ENCODE measurements at places on chromosomes 3 and 15.

- DNase-seq = peak; percentile 98
Measured at GRCh38 chr3:66998113-66998903, at the start of gene KBTBD8. KBTBD8 (plus strand) TSS chr3:66998307; CDS start chr3:66998356, 49 bp downstream.

GRCh38 chr15:25052191-25052999 lies 97.6 kb downstream of the SNRPN start:
- DNase-seq = no peak

DNA sequence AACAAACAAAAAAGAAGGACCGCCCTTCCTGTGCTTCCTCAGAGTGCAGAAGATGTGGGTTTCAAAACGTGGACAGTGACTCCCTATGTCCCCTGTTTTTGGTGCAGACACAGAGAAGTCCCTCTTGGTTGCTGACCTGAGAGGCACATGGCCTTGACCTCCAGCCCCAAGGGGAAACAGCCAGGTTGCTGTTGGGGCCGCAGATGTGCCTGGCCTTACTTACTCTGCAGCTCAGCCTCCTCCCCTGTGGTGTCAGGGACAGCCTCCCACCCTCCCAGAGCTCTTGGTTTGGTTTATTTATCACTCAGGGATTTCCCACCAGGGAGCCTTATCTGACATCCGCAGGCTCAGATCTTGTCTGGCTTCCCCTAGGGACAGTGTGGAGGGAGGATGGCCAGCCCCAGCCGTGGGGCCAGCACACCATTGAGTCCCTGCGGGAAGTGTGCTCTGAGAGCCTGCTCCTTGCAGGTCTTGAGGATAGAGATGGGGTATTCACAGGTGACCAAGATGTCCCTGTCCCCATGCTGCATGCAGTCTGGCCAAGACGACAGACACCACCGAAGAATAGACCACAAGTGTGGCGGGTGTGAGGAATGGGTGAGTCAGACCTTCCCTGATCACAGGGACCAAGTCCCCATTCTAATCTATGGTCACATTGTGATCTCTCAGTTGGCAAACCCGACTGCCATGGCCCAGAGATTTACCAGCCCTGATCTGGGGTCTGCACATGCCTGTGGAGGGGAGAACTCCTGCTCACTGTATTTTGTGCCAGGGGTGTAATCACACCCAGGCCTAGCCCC lies 134.3 kb upstream of the ABHD17C start:
- no peak for DNase-seq

- no peak for DNase-seq
Measured at GRCh38 chr3:100517276-100517675, 24.9 kb downstream of the TMEM45A start.

Measured in foreskin keratinocyte (primary cell).